GM23248 (cell line): ENCODE measurements at places on chromosomes 2 and 18.

GRCh38 chr2:238585836-238586821, 159.4 kb downstream of the ASB1 start:
- no peaks in the 10 kb centered on the region for H3K27me3 ChIP-seq
- no peaks in the 10 kb centered on the region for H3K4me1 ChIP-seq
- H3K27ac ChIP-seq: no peak overlapping the region

DNA sequence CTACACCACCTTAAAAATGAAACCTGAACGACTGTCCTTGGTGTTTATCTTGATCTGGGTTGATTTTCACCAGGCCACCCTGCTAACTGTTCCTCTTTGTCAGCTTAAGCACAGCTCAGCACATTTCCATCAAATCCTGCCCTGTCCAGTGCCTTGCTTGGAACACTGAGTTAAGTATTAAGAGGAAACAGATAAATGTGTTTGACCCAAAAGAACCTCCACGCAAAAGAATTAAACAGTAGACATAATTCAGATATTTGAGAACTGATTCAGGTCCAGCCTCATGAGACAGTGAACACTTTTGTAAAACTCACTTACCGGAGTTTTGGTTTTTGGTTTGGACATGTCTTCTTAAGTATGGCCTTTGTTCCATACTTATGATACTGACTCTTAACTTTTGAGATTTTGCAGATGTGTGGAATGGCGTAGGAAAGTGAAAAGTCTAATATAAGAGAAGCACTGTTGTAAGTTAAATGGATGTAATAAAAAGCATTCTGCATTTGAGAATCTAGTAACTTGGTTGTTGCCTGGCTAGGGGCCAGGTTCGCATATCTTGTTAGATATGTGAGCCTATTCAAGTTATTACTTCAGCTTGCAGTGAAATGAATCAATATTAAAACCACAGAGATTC, 88.9 kb upstream of the SERPINE2 start:
- H3K27me3 ChIP-seq: no peaks in the 10 kb centered on the region
- no peak overlapping the region for H3K27ac ChIP-seq
- peak; percentile 43 for DNase-seq
- H3K36me3 ChIP-seq: no peaks in the 10 kb centered on the region
- H3K4me1 ChIP-seq: peaks cover 30% of the 10 kb centered on the region

DNA sequence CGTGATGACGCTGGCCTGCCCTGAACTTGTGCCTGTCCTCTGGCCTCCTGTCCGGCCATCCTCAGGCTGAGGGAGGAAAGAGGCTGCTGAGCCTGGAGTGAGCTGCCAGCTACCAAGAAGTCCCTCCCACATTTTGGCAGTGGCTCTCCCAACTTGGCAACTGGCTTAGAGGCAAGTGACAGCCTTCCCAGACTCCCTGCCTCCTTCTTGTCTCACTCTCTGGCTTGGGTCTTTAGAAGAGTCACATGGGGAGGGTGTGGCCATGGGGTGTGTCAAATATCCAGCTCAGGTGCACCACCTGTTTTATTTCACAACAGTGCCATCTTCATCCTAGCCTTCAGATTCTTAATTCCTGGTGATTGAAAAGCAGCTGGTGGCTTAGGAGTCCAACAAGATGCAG, 222.9 kb downstream of the PRKCE start:
- H3K27ac ChIP-seq: no peak overlapping the region
- no peaks in the 10 kb centered on the region for H3K36me3 ChIP-seq
- H3K27me3 ChIP-seq: no peaks in the 10 kb centered on the region
- H3K4me1 ChIP-seq: peaks cover 11% of the 10 kb centered on the region

- H3K4me1 ChIP-seq: no peaks in the 10 kb centered on the region
- peaks cover 51% of the 10 kb centered on the region for H3K36me3 ChIP-seq
- DNase-seq: no peak
- H3K27me3 ChIP-seq: no peaks in the 10 kb centered on the region
- H3K27ac ChIP-seq: no peak overlapping the region
Observed at GRCh38 chr2:152655880-152656279, 61.4 kb downstream of the PRPF40A start.

DNA sequence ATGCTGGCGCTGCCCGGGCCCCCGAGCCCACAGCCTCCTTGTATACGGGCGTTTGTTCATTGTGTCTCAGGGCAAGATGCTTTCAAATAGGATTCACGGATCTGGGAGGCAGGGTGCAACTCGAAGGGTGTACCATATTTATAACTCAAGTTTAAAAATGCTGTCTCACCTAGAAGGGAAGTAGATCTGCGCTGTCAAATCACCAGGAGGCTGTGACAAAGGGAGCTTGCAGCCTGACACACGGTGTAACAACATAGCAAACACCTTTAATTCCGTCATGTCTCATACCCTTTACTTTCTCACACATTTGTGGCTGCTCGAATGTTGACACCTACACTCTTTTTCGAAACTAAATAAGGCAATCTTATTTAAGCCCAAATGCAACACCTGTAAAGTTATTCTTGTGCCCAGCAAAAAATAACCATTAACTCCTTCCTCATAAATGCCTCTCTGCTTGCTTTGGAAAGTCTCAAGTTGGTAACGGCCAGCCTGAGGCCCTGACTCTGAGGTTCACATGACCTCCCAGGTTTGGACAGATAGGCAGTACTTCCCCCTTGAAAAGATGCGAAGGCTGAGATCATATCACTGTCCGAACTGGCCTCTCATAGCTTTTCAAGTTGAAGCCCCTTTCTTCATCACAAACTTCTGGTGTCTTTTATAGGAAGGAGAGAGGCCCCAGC, 11.6 kb downstream of the ZEB2 start:
- peak; percentile 39 for DNase-seq
- H3K36me3 ChIP-seq: peaks cover 4% of the 10 kb centered on the region; the same call in 1 of the 2 replicates
- peaks cover 97% of the 10 kb centered on the region for H3K4me1 ChIP-seq
- no peaks in the 10 kb centered on the region for H3K27me3 ChIP-seq
- H3K4me3 ChIP-seq: peak overlapping the region; percentile 62

DNA sequence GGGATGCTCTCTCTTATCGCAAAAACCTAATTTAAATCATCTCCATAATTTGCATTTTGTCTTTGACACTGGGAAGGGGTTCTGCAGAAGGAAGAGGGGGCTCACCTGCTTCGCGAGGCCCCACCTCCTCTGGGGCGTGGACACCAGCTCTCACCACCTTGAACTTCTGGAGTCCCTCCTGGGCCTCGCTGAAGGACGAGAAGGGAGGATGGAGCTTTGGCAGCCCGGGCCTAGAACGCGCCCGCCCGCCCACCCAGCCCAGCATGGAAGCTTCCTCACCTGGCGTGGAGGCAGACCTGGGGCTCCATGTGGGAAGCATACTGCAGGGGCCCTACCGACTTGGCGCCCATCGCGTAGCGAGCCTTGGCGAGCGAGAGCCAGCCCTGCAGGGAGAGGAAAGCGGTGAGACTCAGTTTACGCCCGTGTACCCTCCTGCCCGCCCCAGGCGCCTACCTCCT, 1.1 kb upstream of the IMP4 start:
- no peak for DNase-seq
- no peaks in the 10 kb centered on the region for H3K27me3 ChIP-seq
- H3K27ac ChIP-seq: peak overlapping the region; percentile 94
- peaks cover 5% of the 10 kb centered on the region; the same call in 1 of the 2 replicates for H3K36me3 ChIP-seq
- H3K4me1 ChIP-seq: peaks cover 16% of the 10 kb centered on the region
